ENCODE measurements at places on chromosomes 1 and 21. TPM values are rescaled to one million over a fixed set of nuclear protein-coding genes. Genes with fewer than 3 reads are reported as not detected.

DNA sequence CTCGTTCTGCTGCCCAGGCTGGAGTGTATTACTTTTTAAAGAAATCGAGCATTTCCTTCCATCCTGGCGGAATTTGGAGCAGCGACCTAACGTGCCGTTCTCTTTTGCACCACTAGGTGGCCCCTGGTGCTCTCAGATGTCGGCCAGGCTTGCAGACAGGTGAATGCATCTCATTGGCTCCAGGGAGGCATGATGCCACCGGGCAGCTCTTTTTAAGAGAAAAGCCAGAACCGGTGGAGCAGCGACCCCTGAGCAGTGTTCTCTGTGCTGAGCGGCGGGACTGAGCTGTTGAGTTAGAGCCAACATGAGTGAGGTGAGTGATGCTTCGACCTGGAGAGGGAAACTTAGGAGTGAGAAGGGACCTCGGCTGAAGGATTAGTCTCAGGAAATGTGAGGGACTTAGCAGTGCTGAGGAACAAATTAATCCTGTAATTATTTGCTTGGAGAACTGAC, at the start of gene PCP4:
Gene PCP4, plus strand, starts transcription at position 241 of the 453 bp plus-strand sequence. Its CDS starts 64 bp downstream, at position 305.
- no peak for DNase-seq

The SLC2A5 gene
- not detected for total RNA-seq

DNA sequence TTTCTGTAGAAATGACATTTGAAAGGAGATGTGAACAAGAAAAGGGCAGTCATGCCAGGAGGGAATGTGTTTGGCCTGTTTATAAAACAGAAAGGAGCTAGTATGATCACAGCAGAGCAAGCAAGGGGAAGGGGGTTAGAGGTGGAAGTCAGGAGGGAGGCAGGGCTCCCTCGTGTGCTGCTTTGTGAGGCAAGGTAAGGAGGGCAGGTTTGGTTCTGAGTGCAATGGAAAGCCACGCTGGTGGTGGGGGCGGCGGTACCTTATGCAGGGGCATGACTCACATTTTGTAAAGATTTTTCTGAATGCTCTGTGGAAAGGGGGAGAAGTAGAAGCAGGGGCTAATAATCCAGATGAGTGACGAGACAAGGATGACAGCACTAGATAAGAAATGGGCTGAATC, 197.5 kb upstream of the C8B start:
- no peak for DNase-seq

- DNase-seq, result no peak
Measured at GRCh38 chr1:70979313-70979712, 68.3 kb downstream of the PTGER3 start.

Data from CD4-positive, alpha-beta T cell (primary cell).